ENCODE measurements at places on chromosomes 1 and 21. TPM values are rescaled to one million over a fixed set of nuclear protein-coding genes. Genes with fewer than 3 reads are reported as not detected.

- H3K36me3 ChIP-seq = no peaks in the 10 kb centered on the region
- no peak overlapping the region for H3K27ac ChIP-seq
- no peak for DNase-seq
- no peak overlapping the region for H3K4me3 ChIP-seq
Observed at GRCh38 chr1:181541947-181542346, 58.6 kb downstream of the CACNA1E start.

GRCh38 chr21:43903451-43904091 lies 38.5 kb downstream of the AGPAT3 start:
- no peaks in the 10 kb centered on the region for H3K27me3 ChIP-seq
- no peak for DNase-seq
- H3K4me3 ChIP-seq = no peak overlapping the region

DNA sequence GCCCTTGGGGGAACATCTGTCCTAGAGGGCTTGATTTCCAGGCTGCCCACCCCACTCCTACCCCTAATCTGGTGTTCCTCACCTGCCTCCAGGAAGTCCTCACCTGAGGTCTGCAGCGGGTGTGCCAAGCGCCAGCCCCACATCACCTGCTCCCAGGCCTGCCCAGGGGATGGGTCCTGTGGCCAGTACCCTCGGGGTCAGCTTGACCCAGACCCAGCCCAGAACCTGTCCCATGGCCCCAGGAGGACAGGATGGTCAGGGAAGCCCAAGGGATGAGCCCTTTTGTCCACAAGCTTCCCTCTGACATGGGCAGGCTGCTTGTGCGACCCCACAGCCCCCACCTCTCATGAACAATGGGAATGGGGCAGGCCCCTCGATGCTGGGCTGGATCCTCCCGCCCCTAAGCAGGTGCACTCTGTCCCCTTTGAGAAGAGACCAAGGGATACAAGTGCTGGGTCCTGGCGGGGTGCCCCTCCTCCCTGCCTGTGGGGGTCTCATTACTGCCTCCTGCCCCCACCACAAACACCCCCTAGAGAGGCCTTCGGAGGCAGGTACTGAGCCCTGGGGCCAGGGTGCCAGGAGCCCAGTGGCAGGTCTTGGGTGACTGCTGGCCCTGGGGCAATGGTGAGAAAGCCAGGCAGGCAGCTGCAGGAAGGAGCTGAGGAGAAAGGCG lies 3.2 kb downstream of the MIB2 start:
- no peak for DNase-seq
- H3K4me1 ChIP-seq = peaks cover 23% of the 10 kb centered on the region
- no peak overlapping the region for H3K4me3 ChIP-seq
- peaks cover 4% of the 10 kb centered on the region for H3K36me3 ChIP-seq

DNA sequence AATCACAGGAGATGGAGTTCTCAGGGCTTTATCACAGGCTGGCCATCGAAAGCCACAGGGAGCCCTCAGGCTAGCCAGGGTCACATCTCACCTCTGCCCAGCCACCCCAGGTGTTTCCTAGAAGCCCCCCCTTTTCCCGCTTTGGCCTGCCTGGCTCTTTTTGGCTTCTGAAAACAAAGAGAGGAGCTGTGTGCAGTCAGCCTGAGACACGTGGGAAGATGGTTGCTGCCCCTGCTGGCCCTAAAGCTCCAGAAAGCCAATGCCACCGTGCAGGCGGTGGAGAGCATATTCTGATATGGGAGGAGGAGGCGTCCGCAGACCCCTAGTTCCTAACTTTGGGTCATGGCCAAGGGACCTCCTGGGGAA lies 18.7 kb upstream of the LBR start:
- peak overlapping the region; percentile 94 for H3K27ac ChIP-seq
- peaks cover 2% of the 10 kb centered on the region for H3K27me3 ChIP-seq
- H3K4me3 ChIP-seq = no peak overlapping the region
- H3K36me3 ChIP-seq = no peaks in the 10 kb centered on the region
- no peak for DNase-seq

GRCh38 chr1:160359559-160360226 lies 7.2 kb upstream of the NHLH1 start:
- peaks cover 42% of the 10 kb centered on the region for H3K36me3 ChIP-seq
- no peak for DNase-seq
- no peak overlapping the region for H3K27ac ChIP-seq
- no peak overlapping the region for H3K4me3 ChIP-seq

DNA sequence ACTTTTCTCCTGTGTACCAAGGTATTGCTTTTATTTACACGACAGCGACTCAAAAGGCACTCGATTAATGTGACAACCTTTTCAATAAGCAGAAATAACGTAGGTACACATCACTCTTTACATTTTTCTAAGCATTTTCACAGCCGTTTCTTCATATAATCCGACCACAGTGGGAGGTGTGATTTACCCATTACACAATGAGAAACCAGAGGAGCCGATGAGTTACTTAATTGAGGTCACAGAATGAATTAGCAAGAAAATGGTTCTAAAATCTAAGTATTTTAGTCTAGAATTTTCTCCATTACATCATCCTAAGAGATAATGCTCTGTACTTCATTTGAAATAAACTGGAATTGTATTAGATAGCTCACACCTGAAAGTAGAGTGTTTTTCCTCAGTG lies 71.5 kb downstream of the UMODL1 start:
- H3K4me3 ChIP-seq = no peak overlapping the region
- H3K27me3 ChIP-seq = peaks cover 2% of the 10 kb centered on the region
- DNase-seq = no peak
- peaks cover 10% of the 10 kb centered on the region for H3K4me1 ChIP-seq

The NHLH1 gene
- 0.66 TPM for total RNA-seq

The CD160 gene
- total RNA-seq = not detected
